Thoracic aorta (tissue), 2 donors: ENCODE measurements at places on chromosomes 5 and 9. TPM values are rescaled to one million over a fixed set of nuclear protein-coding genes. Genes with fewer than 3 reads are reported as not detected.
A peak's percentile ranks its signal among the peaks of the same experiment; 100 is the strongest.

DNA sequence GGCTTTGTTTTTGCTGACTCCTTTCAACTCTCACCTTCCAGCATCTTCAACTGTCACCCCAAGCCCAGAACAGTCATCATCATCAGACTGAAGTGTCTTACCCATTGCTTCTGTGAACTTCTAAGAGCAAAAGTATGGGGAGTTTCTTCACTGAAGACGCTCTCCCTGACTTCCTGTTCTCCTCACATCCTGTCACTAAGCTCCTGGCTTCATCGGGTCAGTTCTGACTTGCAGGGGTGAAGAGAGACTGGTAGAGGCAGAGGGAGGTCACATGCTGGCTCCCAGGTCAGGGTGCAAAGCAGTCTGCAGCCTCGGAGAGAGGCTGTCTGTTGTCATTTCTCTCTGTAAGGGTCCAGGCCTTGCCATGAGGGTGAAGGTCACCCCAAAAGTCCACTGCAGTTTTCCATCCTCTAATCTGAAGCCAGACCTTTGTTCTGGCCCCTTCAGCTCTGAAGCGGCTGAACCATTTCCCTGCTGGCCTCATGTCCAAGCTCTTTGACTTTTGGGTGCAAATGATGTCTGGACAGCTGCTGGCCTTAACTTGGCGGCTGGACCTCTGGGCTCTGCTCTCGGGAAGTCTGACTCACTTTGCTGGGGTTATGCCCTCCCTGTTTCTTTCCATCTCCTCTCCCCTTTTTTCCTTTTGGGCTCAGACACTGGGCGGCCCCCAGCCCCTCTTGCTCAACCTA lies 305.0 kb downstream of the RAB3C start:
- no peak for DNase-seq

- no peak for DNase-seq
Measured at GRCh38 chr5:172383191-172383802, 71.0 kb downstream of the SH3PXD2B start.

DNA sequence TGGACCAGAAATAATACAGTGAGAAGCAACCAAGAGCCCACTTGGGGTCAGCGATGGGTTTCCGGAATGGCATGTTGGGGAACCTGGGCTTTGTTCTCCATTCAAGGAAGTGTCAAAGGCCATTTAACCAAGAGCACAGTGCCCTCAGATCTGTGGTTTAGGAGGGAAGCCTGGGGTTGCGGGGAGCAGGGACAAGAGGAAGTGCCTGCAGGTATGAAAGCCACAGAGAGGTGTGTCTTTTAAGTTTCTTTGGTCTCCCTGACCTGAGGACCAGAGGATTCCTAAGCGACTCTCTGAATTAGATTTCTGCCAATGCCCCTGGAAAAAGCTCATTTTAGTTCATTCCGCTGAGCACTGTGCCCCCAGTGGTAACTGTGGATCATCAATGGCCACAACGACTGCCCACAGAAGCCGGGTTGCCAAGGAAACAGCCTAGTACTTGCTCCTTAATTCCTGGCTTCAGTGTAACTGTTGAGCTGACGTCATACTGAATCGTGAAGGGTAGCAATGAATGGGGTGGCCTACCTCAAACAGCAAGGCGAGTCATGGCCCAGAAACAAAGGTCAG lies 107.3 kb upstream of the SPIN1 start:
- DNase-seq, result no peak

GRCh38 chr9:76161541-76161940 lies 232.7 kb downstream of the RFK start:
- DNase-seq, result no peak

Gene TNFSF15
- total RNA-seq, result 0.63 TPM

GRCh38 chr9:22147813-22148527 lies 138.9 kb upstream of the CDKN2B start:
- no peak for DNase-seq

Gene PDE6A
- not detected for total RNA-seq

Gene TXN
- total RNA-seq, result 47.5 TPM

GRCh38 chr5:174376726-174377373 lies 331.3 kb downstream of the NSG2 start:
- DNase-seq, result no peak

GRCh38 chr9:132541870-132542830 lies 40.3 kb upstream of the BARHL1 start:
- DNase-seq, result no peak

DNA sequence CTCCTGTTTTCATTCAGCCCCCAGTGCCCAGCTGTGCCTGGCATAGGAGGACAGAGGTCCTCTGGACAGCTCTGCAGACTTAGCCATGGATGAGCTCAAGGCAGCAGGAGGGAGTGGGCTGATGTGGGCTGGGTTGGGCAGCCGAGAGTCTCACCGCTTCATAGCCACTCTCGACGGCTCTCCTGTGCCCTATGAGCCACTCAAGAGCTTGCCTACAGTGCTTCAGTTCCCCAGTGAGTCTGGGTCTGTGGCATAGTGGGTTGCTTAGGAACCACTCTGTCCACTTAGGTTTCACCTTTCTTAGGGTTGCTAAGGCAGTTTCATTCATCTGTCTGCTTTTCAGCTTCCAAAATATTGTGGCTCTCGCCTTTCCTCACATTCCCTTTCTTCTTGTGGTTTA lies 296.8 kb downstream of the ICE1 start:
- no peak for DNase-seq

GRCh38 chr5:13990896-13991295 lies 46.4 kb upstream of the DNAH5 start:
- DNase-seq, result no peak

Gene ASPN
- 110 TPM for total RNA-seq

DNA sequence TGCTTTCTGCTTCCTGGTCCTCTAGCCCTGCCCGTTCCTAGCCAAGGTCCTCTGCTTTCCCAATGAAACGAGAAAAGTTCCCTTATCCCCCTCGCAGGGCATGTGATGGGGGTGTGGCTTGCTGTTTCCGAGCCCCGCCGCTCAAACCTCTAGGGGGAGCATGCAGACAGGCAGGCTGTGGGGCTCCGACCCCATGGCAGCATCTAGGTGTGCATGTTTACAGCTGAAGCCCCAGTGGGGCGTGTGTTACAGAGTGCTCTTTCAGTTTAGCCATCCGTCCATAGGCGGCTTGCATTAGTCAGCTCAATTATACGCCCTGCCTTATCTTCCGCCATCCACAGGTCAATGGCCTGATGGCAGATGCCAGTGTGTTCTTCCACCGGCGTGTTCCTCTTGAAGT lies 48.3 kb upstream of the SPATA31E1 start:
- no peak for DNase-seq

- peak; percentile 19 for DNase-seq
Measured at GRCh38 chr5:172133359-172134029, 54.5 kb downstream of the STK10 start.

Gene ARAP3
- total RNA-seq, result 16.2 TPM

Gene OR1J2
- total RNA-seq, result 3.2 TPM

DNA sequence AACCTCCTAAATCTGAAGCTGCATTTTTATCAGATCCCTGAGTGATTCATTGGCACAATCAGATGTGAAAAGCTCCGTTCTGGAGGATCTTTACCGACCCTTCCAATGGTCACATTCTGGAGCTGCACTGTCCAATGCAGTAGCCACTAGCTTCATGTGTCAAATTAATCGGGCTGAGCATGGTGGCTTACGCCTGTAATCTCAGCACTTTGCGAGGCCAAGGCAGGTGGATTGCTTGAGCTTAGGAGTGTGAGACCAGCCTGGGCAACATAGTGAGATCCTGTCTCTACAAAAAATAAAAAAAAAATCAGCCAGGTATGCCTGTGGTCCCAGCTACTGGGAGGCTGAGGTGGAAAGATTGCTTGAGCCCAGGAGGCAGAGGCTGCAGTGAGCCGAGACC lies 3.7 kb downstream of the IL17B start:
- DNase-seq, result no peak

Gene N4BP3
- 0.07 TPM for total RNA-seq
